ENCODE measurements at places on chromosomes 3 and 15.
A peak's percentile ranks its signal among the peaks of the same experiment; 100 is the strongest.

- no peak for DNase-seq
These were observed 23.1 kb downstream of the LRRC31 start for GRCh38 chr3:169846458-169847193.

GRCh38 chr15:52134502-52135144 is 22.0 kb upstream of the BCL2L10 start:
- no peak for DNase-seq

- DNase-seq, result no peak
These were observed 1362.8 kb downstream of the ROBO2 start for GRCh38 chr3:78402720-78403119.

DNA sequence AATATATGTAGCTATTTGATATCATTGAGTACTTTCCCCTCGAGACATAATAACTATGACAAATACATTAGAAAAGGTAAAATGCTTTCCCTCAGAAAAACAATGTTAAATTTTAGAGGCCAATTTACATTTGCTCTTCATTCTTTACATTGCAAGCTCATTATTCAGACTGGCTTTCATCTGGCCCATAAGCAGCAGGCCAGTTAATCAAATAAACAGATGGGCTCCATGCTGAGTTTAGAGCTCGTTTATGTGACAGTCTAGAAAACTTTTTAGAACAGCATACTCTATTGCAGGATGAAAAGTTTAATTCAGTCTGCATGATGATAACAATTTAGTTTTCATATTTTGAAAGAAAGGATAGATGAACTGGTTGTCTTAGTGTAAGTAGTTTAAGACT is 150.6 kb downstream of the DUT start:
- DNase-seq, result no peak

GRCh38 chr15:92853222-92853621 is 46.9 kb upstream of the CHD2 start:
- no peak for DNase-seq

GRCh38 chr15:45101749-45102148 is 12.2 kb downstream of the DUOX2 start:
- DNase-seq, result no peak

DNA sequence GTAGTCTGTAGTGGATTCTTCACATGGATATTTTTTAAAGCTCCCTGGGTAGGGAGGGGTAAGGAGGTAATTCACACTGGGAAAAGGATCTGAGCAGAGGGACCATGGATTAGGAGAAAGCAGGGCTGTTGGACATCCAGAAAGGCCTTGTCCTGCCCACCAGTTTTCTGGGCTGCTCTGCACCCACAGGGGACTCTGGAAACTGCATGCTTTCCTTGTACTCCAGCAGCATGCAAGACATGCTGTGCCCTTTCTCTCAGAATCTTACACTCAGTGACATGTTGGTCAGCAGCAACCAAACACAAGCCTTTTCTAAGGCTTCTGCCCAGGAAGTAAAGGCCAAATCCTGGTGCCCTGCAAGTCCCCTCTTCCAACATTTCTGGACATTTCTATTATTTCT is 2.5 kb upstream of the FBN1 start:
- DNase-seq, result no peak

DNA sequence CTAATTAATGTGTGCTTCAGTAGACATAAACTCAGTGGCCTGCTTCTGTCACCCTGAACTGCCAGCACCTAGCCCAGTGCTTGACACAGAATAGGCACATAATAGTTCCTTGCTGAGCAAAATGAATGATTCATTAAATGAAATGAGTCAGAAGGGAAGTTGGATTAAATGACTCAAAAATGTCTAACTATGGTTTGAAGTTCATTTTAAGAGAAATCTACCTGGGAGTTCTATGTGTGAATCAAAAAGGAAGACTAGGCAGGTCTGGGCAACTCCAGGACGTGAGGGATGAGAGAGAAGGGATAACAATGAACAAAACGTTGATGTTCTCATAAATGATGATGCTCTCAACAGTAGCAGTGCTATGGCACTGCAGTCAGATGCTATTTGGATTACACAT is 175.0 kb downstream of the CFAP20DC start:
- DNase-seq, result peak; percentile 5

- DNase-seq, result no peak
These were observed 30.2 kb downstream of the ZXDC start for GRCh38 chr3:126445506-126445905.

GRCh38 chr3:126155280-126155640 is 25.1 kb downstream of the ALDH1L1 start:
- no peak for DNase-seq

DNA sequence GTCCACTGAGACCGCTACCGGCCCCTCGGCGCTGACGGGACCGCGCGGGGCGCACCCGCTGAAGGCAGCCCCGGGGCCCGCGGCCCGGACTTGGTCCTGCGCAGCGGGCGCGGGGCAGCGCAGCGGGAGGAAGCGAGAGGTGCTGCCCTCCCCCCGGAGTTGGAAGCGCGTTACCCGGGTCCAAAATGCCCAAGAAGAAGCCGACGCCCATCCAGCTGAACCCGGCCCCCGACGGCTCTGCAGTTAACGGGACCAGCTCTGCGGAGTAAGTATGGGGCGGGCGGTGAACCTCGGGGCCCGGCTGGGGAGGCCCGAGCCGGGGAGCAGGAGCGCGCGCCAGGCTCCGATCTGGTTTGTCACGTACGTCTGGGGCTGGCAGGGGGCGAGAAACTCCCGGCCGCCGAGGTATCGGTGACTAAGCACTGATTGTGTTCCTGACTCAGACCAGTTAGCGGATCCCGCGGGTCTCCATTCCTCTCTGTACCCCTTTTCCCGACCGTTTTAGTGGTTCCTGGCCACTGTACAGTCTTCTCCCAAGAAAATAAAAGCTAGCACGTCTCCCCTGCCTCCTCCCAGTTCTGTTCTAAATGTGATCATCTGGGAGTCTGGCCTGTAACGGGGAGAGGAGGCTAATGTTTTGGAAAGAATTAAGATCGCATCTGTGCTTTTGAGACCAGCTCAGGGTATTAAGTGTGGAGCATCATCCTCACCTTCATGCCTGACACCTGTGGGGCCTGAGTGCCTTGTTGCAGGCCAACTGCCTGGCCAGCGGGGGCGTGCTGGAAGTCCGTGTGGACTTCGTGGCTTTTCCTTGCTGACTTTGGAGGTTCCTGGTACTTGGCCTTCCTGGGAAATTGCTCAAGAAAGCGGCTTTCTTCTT is 691 bp downstream of the MAP2K1 start:
- DNase-seq, result peak; percentile 28

GRCh38 chr3:151145713-151146070 is 57.3 kb downstream of the GPR171 start:
- DNase-seq, result no peak

DNA sequence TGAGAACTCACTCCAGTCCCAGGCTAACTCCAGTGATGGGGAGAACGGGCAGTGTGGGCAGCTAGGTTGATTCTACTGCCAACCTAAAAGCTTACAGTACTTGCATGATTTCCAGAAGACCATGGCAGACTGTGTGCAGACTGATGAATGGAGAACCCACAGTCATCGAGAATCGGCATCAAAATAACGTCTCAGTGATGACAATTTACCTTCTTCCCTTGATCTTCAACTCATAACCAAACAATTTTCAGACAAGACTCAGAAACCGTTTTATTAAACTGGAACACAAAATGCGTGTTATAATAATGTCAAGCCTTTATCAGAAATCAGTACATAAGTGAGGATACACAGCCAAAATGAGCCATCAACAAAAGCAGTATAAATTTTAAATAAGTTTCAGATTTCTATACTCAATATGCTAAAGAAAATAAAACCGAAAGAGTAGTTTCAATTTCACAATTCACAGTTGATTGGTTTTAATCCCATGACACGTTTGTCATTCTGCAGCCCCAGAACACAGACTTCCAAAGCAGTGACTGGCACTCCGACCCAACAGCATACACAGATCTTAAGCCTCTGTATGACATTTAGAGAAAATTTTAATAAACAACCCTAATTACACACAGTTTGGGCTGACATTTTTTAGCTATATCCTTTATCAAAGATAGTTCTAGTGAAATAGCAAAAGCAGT is 54.5 kb downstream of the ZMAT3 start:
- DNase-seq, result peak; percentile 29

DNA sequence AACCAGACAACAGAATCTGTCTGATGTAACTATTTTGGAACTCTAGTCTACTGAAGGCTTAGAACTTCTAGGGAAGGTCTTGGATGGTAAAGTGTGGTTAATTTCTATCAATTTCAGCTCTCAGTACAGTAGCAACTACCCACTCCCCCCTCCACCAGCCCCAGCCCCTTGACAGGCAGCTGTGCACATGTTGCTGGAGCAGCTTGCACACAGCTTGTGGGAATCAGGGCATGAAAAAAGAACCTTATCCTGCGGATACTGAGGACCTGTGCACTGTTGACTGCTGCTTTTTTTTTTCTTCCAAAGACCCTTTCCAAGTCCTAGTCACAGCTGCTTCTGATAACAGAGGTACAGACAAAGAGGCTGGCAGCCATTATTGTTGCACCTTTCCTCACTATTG is 81.5 kb upstream of the UBP1 start:
- DNase-seq, result no peak

- DNase-seq, result peak; percentile 93
These were observed 1.4 kb downstream of the FES start for GRCh38 chr15:90885432-90886290.

All from MV-4-11 (cell line).